K562 (cell line): ENCODE measurements at places on chromosomes 12 and 14. TPM values are rescaled to one million over a fixed set of nuclear protein-coding genes. Genes with fewer than 3 reads are reported as not detected.

The KCNC2 gene
- total RNA-seq: not detected in 2 replicates

The GNB3 gene
- 3.4 and 4.5 TPM in 2 replicates for total RNA-seq

The PLEKHH1 gene
- total RNA-seq: 4.3 and 5.7 TPM in 2 replicates

The PLXNC1 gene
- total RNA-seq: 0.33 and 0.42 TPM in 2 replicates

The INHBC gene
- total RNA-seq: 0.07 TPM in 1 of 2 replicates, not detected in the other

- H3K4me3 ChIP-seq: no peak overlapping the region
- no peaks in the 10 kb centered on the region for H3K4me1 ChIP-seq
- DNase-seq: no peak
- no peaks in the 10 kb centered on the region for H3K27me3 ChIP-seq
- peaks cover 77% of the 10 kb centered on the region; the same call in 2 of the 3 replicates for H3K36me3 ChIP-seq
Measured at GRCh38 chr14:103684471-103684870, 30.8 kb downstream of the XRCC3 start.

DNA sequence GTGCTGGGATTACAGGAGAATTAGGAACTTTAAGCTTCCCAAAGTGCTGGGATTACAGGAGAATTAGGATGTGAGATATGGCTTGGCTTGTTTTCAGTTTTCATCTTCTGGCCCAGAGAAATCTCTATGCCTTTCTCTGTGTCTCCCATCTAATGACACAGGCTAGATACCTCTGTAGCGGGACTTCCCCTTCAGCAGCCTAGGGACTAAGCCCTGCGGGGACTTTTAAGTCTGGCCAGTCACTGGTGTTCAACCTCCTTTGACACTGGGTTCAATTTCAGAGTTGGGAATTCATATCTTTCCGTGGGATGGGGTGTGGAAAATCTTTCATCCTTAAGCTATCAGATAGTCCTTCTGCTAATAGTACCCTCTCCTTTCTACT, 6.2 kb downstream of the RFC5 start:
- no peak overlapping the region for H3K4me3 ChIP-seq
- no peaks in the 10 kb centered on the region for H3K27me3 ChIP-seq
- H3K27ac ChIP-seq: no peak overlapping the region
- H3K4me1 ChIP-seq: peaks cover 15% of the 10 kb centered on the region; the same call in 2 of the 3 replicates
- DNase-seq: no peak

- H3K36me3 ChIP-seq: peaks cover 12% of the 10 kb centered on the region; the same call in 2 of the 3 replicates
- H3K27ac ChIP-seq: no peak overlapping the region
- H3K27me3 ChIP-seq: no peaks in the 10 kb centered on the region
Measured at GRCh38 chr12:12636641-12637040, 25.0 kb downstream of the CREBL2 start.

- DNase-seq: no peak
- no peaks in the 10 kb centered on the region for H3K27me3 ChIP-seq
- no peaks in the 10 kb centered on the region for H3K4me1 ChIP-seq
Measured at GRCh38 chr12:124448955-124449622, 118.3 kb downstream of the NCOR2 start.

GRCh38 chr14:68392393-68393141, 400.3 kb downstream of the ZFP36L1 start:
- no peaks in the 10 kb centered on the region for H3K27me3 ChIP-seq
- H3K4me1 ChIP-seq: peaks cover 6% of the 10 kb centered on the region; the same call in 2 of the 3 replicates
- H3K36me3 ChIP-seq: no peaks in the 10 kb centered on the region
- DNase-seq: no peak
- no peak overlapping the region for H3K27ac ChIP-seq

- no peak for DNase-seq
- no peak overlapping the region for H3K4me3 ChIP-seq
Measured at GRCh38 chr14:74705613-74706500, 7.0 kb downstream of the AREL1 start.

DNA sequence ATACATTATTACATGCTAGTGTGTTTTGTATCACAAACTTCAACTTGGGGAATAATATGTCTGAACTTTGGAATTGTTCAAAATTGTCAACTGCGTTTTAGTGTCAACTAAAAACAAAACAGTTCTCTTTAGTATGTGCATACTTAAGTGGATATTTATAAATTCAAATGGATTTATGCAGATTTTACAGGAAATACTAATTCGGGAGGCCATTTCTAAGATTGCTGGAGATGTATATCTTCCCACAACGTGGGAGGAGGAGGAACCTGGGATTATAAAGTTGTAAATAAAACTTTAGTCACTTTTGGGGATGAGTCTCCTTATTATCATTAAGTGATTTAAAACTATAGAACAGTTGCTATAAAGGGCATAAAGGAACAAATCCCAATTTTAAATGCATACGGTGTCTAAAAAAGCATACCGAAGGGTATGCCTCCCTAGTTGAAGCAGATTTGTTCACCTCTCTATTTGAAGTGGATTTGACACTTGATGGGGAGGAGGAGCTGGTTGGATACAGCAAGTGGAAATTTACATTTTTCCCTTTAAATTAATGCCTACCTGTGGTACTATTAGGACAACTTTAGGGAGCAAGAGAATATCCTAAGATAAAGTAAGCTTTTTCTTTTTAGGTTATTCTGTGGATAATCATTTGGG, 2.7 kb downstream of the PDE3A start:
- H3K36me3 ChIP-seq: no peaks in the 10 kb centered on the region
- H3K4me1 ChIP-seq: no peaks in the 10 kb centered on the region
- H3K27ac ChIP-seq: no peak overlapping the region

GRCh38 chr14:105249182-105250007, 1.1 kb downstream of the BTBD6 start:
- no peaks in the 10 kb centered on the region for H3K27me3 ChIP-seq
- no peaks in the 10 kb centered on the region for H3K4me1 ChIP-seq
